ENCODE measurements at places on chromosomes 5 and 9. TPM values are rescaled to one million over a fixed set of nuclear protein-coding genes. Genes with fewer than 3 reads are reported as not detected.

- no peak for DNase-seq
Measured at GRCh38 chr9:34272101-34272541, 56.9 kb downstream of the KIF24 start.

GRCh38 chr5:154058055-154059038 lies 19.6 kb downstream of the MFAP3 start:
- peak; percentile 77 for DNase-seq

DNA sequence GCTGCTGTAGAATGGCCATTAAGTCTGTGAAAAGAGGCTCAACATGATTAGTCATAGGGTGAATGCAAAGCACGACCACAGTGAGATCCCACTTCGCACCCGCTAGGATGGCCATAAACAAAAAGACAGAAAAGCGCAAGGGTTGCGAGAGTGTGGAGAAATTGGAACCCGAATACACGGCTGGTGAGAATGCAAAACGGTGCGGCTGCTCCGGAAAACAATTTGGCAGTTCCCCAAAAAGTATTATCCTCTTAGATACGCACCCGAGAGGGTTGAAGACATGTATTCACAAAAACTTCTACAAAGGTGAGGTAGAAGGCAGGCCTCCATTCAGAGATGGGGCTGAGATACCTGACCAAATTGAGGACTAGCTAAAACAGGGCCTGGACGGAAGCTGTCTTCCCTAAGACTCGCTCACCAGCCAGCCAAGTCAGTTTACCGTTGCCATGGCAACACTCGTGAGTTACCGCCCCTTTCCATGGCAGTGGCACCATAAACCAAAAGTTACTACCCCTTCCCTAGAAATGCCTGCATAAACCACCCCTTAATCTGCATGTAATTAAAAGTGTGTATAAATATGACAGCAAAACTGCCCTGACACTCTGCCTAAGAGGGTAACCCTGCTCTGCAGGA lies 726 bp upstream of the PSMB7 start:
- DNase-seq = no peak

DNA sequence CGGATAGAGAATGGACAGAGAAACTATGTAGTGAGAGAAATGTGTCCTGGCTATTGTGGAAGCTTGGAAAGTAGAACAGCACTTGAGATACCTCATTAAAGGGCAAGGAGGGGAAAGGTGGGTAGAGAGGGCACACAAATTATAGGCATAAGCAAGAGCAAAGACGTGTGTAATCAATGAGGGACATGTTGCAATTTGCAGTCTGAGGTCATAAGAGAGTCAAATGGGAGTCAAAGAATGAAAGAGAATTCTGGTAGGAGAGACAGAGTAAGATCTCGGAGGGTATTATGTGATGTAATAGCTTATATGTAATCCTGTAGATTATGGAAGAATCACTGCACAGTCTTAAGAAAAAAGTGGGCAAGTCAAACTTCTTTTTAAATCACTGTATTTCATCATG lies 312.0 kb upstream of the RGMB start:
- DNase-seq = peak; percentile 14

DNA sequence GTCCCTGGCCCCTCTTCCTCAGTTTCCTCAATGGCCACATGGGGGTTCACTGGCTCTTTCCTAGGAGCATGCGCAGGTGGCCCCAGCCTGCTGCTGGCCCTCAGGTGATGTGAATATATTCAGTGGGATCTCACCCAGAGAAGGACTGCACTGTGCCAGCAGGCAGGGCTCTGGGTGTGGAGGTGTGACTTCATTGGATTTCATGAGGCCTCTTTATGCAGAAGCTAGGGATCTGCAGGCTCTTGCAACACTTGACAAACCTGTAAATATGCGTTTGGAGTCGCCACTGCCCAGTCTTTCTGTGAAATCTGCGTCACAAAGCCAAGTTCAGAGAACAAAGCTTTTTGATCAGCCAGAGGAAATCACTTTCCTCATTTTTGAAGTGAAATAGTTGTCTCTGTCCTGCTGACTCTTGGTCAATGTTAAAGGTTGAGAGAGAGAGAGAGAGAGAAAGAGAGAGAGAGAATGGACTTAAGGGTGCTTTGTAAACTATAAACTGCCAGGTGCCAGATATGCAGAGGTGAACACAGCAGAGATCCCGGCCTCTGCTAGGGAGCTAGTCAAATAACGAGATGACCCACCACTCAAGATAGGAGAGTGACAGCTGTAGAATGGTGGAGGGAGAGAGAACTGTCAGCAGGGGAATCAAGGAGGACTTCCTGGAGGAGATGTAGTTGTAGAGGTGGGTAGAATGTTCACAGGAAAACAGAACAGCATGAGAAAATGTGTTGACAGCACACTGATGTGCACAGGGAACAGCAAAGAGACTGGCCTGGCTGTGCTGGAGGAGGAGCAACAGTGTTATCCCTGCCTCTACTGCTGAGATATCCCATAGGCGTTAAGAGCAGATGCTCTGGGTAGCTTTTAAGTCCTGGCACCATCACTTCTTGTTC lies 167.0 kb upstream of the ZNF618 start:
- no peak for DNase-seq

DNA sequence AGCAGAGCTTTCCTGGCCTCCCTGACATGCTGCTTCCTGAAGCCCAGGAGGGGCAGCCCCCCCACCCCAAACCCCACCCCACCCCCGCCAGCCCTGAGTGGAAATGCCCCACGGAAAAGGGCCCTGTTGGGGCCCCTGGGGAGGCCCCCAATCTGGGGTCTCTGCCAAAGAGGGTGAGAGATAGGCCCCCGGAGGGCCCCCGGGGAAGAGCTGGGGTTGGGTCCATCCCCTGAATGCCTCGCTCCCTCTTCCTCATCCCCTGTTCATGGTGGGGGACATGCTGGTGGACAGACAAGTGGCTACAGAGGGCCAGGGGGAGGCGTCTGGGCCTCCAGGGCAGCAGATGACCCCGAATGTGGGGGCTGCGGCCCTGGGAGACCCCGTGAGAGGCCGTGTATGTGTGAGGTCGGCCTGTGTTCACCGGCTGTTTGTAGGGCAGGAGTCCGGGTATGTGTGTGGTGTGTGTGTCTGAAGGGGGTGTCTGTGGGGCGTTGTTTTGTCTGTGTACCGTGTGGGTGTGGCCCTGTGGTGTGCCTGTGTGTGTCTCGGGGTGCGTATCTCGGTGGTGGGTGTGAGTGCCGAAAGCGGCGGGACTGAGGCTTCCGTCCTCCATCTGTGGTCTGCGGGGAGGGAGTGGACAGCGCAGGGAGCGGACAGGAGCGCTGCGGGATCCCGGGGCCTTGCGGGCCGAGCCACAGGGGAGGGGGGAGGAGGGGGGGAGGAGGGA lies 11.3 kb downstream of the C9orf50 start:
- DNase-seq = peak; percentile 9

The GLRA1 gene
- total RNA-seq = not detected

- DNase-seq = peak; percentile 95
Measured at GRCh38 chr5:163760498-163760897, 255.1 kb downstream of the MAT2B start.

The CERCAM gene
- total RNA-seq = 12.4 TPM

- peak; percentile 30 for DNase-seq
Measured at GRCh38 chr5:135488727-135489465, 36.7 kb upstream of the TIFAB start.

DNA sequence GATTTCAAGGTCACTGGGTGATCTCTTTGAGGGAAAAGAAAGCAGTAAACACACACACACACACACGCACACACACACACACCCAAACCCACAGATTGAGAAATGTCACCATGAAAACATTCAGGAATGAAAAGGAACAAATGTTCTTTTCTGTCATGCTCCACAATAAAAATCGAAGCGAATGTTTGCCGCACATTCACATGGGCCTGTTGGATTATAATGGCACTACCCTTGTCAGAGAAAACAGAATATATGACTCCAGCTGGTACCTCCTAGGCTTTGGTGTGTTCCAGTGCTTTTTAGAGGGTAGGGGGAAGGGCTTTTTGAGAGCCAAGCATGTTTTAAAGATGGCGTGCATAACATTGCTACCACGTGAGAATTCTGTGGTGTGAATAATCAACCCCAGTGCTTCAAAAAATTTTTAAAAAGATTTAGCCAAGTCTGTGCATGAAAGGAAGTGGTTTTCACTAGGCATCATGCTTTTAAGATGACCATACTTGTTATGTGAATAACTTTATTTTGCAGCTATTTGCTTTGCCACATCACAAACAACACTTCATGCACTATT lies 120.8 kb upstream of the ZNF608 start:
- DNase-seq = peak; percentile 49

- DNase-seq = peak; percentile 91
Measured at GRCh38 chr9:91071184-91071990, 269.8 kb downstream of the SYK start.

The MSX2 gene
- not detected for total RNA-seq

The PDE6A gene
- not detected for total RNA-seq

DNA sequence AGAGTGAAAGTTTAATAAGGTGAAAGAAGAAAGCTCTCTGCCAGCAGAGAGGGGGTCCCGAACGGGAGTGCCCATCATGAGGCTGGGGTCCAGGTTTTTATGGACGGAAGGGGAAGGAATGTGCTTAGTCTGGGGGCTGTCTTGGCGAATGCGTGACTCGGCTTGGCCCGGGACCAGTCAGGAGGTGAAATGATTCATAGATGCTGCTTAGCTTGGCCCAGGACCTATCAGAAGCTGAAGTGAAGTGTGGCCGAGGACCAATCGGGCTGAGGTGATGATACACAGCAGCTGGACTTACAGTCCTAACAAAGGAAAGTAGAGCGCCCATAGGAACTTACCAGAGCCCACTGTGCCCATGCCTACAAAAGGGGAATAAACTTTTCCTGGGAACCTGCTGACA lies 3.9 kb upstream of the FKTN start:
- DNase-seq = no peak

The DPYSL3 gene
- total RNA-seq = 3.7 TPM

DNA sequence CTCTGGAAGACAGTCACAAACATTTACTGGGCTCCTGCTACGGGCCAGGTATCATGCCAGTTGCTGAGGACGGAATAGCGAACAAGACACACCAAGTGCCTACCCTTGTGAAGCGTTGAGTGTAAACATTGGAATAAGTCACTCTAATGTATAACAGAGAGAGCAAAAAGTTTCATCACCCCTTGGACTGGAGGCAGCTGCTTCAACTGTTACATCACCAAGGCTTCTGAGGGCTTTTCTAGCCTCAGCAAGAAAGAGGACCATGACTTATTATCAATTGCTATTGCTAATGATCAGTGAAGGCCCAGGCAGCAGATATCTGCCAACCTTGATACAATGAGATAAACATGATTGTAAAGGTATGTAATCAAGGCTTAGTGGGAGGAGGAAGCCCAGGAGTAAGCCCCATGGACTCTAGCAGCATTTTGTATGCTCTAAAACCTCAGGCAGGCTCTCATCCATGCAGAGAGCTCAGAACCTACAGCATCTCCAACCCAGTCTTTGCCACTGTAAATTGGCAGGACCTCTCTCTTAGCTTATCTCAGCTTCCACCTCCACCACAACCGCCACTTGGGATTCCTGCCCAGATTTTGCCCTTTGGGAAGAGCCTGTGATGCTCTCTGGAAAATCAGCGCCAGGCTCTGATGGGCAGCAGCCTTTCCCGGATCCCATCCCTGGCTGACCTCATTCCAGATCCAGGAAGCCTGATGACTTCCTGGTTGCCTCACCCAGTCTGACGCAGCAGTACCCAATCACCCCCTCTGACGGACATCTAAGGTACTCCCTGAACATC lies 54.5 kb downstream of the ADAM19 start:
- DNase-seq = no peak

The C7 gene
- total RNA-seq = not detected

DNA sequence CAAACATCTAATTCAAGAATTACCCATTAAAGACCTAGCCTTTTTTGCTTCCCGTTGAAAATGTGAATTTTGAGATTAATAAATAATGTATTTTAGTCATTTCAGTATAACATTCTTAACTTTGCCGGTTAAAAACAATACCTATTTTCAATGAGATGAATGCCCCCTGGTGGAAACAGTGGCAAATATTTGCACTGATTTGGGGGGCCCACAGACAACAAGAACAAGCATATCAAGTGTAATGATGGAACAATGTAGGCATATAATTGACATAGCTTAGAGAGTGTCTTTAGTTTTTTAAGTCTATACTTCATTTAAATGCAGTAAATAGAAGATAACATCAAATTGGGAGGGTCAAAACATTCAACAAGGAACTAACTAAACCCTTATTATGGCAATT lies 111.9 kb downstream of the NTRK2 start:
- DNase-seq = peak; percentile 32

The C8G gene
- 0.79 TPM for total RNA-seq

- peak; percentile 89 for DNase-seq
Measured at GRCh38 chr5:56328753-56329560, 95.8 kb upstream of the ANKRD55 start.

DNA sequence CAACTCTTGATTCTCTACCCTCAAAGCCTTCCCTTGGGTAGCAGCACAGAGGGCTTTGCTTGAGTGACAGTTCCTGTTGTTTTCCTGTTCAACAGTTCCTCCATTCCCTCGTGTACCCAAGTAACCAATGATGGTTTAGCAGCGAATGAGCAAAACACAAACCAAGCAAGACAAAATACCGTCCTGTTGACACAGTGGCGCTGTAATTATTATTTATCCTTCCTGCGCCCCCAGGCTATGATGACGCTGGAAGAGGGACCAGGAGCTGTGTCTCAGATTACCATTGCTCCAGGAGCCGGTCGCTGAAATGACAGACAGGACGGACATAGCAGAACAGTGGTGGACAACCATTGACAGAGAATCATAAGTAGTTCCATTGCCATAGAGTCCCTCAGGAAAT lies 154.8 kb downstream of the GADD45G start:
- DNase-seq = no peak

DNA sequence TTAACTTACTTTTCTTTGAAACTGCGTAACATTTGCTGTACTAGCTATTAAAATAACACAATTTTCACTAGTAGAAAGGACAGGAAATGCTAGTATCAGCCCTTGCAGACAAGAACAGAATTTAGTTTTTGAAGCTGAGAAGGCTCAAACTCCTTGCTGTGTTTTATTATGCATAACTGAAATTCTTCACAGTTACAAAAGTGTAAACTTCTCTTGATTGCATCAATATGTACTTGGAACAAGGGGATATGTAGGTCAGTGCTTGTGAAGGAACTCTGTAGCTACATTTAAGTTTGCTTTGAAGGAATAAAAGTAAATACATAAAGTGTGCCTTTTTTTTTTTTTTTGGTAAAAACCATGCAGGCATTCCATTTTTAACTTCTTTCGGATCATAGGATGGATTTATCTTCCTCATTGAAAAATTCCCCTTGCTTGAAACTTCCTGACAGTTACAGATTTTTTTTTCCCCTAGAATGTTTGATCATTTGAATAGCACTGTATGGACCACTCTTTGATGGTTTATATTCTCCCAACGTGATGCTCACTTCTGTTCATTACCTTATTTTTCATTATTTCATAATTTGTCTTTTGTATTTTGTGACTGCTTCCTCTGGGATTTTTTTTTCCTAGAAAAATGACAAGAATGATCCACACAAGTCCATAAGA lies 94.9 kb upstream of the DAB2 start:
- no peak for DNase-seq

DNA sequence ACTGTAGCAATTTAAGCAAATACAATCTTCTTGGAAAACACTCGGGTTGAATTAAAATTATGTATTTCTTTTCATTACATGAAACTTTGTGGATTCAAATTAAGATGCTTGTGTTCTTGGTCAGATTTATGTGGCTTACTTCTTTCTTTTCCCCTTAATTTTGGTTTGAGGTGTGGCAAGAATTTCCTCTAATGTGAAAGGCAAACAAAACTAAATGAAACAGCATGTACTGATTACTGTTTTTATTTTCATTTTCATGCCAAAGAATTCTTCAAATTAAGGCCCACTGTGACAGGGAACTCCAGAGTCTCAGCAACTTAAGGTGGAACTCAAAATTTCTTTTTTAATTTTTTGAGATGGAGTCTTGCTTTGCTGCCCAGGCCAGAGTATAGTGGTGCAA lies at the start of gene OMD:
TSS of gene OMD (minus strand) at position 132 of the 400 bp plus-strand sequence. CDS start 6,913 bp downstream, outside the sequence.
- no peak for DNase-seq

- no peak for DNase-seq
Measured at GRCh38 chr9:136607334-136607919, 55.3 kb upstream of the EGFL7 start.

Data from bronchial epithelial cell (primary cell).